NCI-H460 (cell line): ENCODE measurements at places on chromosomes 11 and 22. TPM values are rescaled to one million over a fixed set of nuclear protein-coding genes. Genes with fewer than 3 reads are reported as not detected.

DNA sequence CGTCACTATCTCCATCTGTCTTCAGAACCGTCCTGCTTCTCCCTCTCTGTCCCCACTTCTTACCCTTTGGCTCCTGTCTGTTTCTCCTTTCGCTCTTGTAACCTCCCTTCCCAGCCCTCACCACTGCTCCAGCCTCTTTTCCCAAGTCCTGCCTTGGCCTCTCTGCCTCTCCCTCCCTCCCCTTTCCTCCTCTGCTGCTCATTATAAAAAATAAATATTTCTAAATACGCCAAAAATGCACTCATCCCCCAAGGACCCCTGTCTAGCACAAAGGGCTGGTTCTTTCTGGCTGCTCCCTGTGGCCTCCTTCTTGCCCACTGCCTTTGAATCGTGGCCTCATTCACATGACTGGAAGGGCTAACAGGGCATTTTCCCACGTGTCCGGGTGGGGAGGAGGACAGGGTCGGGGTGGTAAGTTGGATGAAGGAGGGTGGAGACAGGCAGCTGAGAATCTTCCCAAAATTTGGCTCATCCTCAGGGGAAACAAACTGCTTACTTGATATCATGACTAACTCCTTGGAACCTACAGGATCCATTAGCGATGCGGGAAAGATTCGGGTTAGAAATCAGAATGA, 26.4 kb upstream of the OAF start:
- DNase-seq = no peak

DNA sequence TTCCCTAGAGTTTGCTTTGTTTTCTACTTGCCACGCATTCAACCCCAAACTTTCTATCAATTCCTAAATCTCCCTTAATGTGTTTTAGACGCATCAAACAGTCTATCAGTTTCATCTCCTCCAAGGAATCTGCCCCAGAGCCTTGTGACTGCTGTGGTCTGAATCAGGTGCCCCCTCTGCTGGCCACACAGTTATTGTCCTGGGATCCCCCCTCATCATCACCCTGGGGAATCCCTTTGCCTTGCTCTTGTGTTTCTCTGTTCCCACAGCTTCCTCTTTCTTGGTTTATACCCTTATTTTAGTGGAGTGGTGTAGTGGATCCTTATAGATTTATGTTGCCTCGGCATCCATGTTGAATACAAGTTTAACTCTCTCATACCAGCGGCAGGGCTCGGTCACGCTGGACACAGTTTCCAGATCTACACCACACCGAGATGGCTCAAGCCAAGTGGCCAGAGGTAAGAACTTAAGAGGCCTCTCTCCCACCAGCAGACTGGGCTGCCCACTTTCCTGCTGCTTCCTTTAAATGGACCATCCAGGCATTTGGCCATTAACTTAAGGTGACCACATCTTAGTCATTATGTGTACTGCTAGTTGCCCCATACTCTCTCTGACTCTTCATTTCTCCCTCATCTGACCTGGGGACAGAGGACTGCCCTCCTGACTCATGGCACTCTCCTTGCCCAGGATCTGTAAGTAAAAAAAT, 8.2 kb downstream of the UPB1 start:
- peak; percentile 24 for DNase-seq

GRCh38 chr11:128524172-128524571, 63.2 kb downstream of the ETS1 start:
- no peak for DNase-seq

DNA sequence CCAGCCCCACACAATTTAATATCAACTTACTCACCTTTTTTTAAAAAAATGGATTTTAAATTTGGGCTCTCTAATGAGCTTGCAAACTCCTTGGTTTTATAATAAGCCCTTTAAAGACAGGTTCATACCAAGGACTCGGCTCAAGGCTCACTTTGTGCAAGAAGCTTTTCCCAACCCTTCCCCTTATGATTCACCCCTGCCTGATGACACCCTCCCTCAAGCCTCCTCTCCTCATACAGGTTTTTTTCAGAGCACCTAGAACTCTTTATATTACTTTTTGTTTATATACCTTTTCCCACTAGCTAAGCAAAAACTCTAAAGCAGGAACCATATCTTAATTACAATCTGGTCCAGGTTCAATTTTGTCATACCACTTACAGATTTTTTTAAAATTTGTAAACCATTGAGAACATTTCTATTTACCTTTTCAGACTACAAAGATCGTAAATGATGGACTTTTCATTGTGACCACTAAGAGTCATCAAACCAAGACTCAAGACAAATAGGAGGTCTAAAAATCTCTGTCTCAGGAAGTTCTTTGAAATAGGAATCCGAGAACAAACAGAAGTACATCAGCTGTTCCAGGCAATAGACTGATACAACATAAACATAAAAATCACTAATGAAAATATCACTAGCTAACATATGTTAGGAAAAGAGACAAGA, 13.1 kb upstream of the EXPH5 start:
- no peak for DNase-seq

DNA sequence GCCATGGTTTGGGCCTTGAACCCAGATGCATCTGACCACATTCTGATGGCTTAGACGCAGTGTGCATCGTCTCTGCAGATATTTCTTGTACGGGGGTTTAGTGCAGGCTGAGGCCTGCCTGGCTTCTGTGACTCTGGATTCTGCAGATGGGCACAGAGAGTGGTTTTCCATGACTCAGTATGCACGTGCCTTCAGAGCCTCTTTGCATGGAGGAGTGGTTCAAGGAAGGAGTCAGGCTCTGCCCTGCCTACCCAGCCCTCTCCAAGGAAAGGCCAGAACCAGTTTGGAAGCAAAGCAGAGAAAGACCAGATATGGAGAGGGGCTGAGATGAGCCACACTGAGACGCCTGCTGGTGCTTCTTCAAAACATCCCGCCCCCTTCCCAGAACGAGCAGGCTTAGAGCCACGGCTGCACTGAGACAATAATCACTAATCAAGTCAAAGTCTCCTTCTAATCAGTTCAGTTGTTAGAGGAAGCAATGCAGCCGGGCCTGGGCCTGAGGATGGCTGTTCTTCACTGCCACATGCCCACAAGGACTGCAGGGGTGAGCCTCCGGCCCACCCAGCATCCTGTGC, 308.9 kb downstream of the NXPE2 start:
- no peak for DNase-seq

DNA sequence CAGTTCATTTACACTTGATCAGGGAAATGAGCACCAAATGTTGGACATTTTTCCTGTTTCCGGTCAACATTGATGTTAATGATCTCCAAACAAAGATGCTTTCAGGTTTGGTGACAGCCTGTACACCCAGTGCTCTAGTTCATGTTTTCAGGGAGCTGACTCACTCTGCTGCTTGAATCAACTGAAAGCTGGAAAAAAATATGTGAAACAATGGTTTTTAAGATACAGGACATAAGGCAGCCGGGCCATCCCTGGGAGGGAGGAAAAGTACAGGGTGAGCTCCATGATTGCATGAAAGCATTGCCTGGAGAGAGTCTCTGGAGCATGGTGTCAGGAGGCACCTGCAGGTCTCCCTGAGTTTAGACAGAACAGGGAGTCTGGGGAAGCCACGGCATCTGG, 259.6 kb downstream of the TBC1D22A start:
- no peak for DNase-seq

DNA sequence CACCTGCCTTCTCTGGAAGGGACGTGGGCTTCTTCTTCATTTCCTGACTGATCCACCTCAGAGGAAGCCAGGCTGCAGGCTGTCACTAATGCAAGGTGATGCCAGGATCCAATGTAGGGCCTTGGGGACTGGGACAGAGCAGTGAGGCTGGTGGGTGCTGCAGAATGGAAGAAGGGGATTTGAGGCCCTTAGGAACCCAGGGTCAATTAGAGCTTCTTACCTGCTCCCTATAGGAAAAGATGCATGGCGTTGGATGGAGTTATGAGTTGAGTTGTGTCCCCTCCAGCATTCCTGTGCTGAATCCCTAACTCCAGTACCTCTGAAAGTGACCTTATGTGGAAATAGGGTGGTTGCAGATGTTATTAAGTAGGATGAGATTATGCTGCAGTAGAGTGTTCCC, 190.4 kb downstream of the MIAT start:
- no peak for DNase-seq

DNA sequence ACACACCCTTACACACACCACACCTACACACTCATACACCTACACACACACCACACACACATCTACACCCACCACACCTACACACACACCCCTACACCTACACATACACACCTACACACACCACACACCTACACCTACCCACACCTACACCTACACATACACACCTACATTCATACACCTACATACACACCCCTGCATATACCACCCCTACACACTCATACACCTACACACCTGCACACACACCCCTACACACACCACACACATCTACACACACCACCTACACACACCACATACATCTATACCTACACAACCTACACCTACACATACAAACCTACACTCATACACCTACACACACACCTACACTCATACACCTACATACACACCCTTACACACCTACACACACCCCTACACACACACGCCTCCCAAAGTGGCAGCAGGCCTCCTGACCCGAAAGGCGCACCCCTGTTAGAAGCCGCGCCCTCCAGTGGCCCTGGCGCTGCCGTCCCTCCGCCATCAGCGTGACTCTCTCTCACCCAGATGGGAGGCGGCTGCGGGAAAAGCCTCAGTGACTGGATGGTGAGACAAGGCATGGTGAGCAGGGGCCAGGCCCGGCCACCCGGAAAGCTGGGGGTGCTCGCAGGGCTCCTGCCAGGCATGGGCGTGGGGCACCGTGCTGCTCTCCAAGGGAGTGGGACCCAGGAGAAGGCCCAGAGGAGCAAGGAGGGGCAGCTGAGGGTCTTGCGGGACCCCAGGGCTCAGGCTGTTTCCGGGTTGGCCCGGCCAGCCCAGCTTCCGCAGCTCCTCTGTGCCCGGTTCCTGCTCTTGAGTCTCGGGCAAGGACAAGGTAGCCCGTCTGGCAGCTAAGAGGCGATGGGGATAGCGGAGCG, 37.0 kb upstream of the HMOX1 start:
- no peak for DNase-seq

- no peak for DNase-seq
Observed at GRCh38 chr11:43687120-43687791, 6.7 kb downstream of the HSD17B12 start.

- DNase-seq = no peak
Observed at GRCh38 chr11:93614173-93614722, 47.2 kb upstream of the CEP295 start.

The IL10RA gene
- total RNA-seq = 0.35 and 2.7 TPM in 2 replicates

The KRTAP5-8 gene
- not detected in 2 replicates for total RNA-seq
